ENCODE measurements at places on chromosomes 6 and 20. TPM values are rescaled to one million over a fixed set of nuclear protein-coding genes. Genes with fewer than 3 reads are reported as not detected.

IYD gene
- polyA plus RNA-seq: not detected

DNA sequence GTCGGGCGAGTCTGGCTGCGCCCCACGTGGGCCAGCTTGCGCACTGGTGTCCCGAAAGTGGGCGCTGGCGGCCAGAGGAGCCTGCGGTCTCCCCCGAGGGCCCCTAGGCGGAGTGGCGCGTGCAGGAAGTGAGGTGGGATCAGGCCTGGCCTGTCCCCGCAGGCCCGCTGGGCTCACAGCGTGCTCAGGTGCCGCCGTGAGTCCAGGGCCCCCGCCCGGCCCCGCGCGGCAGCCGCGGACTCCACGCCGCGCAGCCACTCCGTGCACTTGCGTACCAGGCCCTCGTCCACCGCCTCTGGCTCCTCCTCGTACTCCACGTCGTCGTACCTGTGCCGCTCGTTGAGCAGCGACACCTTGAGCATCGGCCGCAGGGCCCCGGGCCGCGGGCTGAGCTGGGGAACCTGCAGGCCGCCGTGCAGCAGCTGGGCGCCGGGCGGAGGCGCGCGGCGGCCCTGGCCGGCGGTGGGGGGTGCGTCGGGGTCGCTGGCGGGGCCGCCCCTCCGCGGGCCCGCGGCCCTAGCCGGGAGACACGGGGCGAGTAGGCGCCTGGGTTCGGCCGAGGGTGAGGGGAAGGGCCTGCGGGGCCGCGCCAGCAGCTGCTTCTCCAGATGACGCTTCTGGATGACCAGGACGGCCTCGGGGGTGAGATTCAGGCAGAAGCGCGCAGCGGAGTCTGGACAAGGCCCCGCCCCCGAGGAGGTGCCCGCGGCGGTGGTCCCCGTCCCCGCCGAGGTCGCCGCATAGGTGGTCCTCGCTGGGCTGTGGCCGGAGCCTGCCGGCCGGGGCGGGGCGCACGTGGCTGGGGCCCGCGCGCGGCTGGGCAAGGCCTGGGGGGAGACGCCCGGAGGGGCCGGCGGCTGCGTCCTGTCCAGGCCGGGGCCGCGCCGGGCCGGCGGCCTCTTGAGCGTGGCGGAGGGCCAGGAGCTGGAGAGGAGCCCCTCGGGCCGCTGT lies 835 bp downstream of the PRR18 start:
- H3K27me3 ChIP-seq: peaks cover 61% of the 10 kb centered on the region
- H3K4me1 ChIP-seq: peaks cover 3% of the 10 kb centered on the region
- H3K4me3 ChIP-seq: peak overlapping the region; percentile 73
- H3K27ac ChIP-seq: no peak overlapping the region
- peak; percentile 77 for DNase-seq

DNA sequence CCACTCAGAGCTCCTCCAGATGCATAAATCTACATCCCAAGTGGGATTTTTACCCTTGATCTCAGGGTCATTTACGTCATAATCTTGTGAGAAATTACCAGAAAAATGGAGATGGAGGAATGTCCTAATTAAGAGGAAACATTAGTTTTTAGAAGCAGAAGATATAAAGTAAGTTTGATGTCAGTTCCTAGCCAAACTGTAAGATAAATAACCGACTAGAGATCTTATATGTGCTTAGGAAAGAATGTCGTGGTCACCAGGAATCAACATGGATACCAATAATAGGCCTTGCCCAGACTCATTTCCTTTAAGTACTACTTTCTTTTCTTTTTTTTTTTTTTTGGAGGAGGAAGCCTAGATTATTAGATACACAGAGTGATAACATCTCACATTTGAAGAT lies 186.9 kb downstream of the UTRN start:
- H3K4me1 ChIP-seq: peaks cover 13% of the 10 kb centered on the region
- DNase-seq: no peak
- H3K36me3 ChIP-seq: peaks cover 9% of the 10 kb centered on the region
- H3K27ac ChIP-seq: no peak overlapping the region
- no peak overlapping the region for H3K4me3 ChIP-seq

TSHZ2 gene
- polyA plus RNA-seq: 1.3 TPM

GRCh38 chr6:70844301-70844700 lies 112.6 kb downstream of the B3GAT2 start:
- no peaks in the 10 kb centered on the region for H3K27me3 ChIP-seq
- H3K4me3 ChIP-seq: no peak overlapping the region
- H3K4me1 ChIP-seq: no peaks in the 10 kb centered on the region
- no peak for DNase-seq
- no peak overlapping the region for H3K27ac ChIP-seq
- 0 out of 2 replicates have a peak, but pooled peaks cover 5% of the 10 kb centered on the region for H3K36me3 ChIP-seq

RSPO3 gene
- polyA plus RNA-seq: 0.30 TPM

GHRH gene
- 0.40 TPM for polyA plus RNA-seq

DNA sequence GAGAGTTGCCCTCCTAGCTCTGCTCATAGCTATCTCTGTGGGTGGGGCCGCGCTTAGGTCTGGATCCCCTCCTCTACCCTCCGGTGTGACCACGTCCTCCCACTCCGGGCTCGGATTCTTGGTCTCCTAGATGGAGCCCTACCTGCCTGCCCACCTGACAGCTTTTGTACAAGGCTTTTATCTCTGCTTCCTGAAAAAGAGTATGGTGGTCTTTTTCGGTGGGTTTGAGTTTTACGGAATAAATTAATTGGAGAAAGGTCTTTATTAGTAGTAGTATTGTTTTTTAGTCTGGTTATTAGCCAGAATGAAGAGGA lies 773 bp downstream of the SMAP1 start:
- peaks cover 25% of the 10 kb centered on the region for H3K4me1 ChIP-seq
- H3K27ac ChIP-seq: peak overlapping the region; percentile 91
- no peaks in the 10 kb centered on the region for H3K36me3 ChIP-seq
- H3K4me3 ChIP-seq: peak overlapping the region; percentile 79
- DNase-seq: no peak
- H3K27me3 ChIP-seq: no peaks in the 10 kb centered on the region

DNA sequence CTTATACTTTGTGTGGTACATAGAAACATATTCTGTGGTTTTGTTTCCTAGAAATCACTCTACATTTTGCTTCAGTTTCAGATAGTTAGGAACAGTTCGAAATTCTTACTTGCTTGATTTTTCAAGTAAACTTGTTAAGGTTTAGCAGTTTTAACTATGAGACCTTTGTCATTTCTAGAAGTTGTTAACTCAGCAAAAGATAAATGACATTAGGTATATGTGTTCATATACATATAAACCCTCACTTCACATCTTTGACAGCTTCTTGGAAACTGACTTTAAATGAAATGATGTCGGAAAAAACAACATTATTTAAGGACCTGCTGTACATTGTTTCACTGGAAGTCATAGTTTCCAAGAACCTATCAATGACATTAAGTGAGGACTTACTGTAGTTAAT lies 96.2 kb downstream of the FIG4 start:
- no peak overlapping the region for H3K27ac ChIP-seq
- H3K36me3 ChIP-seq: no peaks in the 10 kb centered on the region
- H3K27me3 ChIP-seq: no peaks in the 10 kb centered on the region
- H3K4me3 ChIP-seq: no peak overlapping the region
- H3K4me1 ChIP-seq: peaks cover 16% of the 10 kb centered on the region

PHACTR2 gene
- 105 TPM for polyA plus RNA-seq

DNA sequence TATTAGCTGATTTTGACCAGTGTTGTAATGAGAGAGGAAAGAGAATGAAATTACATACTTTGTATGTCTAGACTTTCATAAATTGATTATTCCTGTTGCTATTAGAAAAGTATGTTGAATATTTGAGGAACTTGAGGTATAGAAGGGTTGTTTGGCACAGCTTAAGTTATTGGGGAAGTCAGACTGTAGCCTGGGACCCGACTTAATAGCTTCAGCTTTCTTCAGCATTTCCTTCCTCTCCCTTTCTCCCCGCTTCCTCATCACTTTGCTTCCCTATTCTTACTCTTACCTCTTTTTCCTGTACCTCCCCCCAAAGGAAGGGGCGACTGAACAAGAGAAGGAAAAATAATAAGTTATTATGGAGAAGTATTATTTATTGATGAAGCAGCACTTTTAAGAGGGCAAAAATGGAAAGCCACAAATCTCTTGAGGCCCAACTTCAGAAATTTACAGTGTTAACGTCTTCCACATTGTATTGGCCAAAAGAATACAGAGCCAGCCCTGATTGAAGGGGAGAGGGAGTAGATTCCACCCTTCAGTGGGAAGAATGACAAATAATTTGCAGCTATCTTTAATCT lies 7.4 kb downstream of the SENP6 start:
- peak overlapping the region; percentile 73 for H3K27ac ChIP-seq
- no peak overlapping the region for H3K4me3 ChIP-seq
- no peaks in the 10 kb centered on the region for H3K36me3 ChIP-seq

DNA sequence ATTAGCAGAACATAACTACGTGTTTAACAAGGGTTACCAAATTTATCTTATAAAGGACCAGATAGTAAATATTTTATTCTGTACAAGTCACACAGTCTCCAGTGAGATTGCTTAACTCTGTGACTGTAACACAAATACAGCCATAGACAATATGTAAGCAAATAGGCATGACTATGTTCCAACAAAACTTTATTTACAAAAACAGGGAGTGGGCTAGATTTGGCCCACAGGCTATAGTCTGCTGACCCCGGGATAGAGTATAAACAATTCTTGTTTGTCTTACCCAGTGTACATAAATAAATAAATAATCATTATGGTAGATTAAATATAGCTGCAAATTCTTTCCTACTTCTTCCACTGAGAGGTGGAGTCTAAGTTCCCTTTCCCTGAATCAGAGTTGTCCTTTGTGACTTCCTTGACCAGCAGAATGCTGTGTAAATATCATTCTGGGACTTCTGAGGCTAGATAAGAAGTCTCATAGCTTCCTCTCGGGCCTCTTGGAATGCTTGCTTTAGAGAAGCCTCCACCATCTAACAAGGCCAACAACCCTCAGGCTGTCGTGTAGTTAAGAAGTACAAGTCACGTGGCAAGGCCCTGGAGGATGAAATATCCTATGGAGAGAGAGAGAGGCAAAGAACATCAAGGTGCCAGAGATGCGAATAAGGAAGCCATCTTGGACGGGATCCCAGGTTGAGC lies 59.1 kb upstream of the TMEM244 start:
- H3K4me3 ChIP-seq: no peak overlapping the region
- H3K27me3 ChIP-seq: no peaks in the 10 kb centered on the region
- H3K27ac ChIP-seq: no peak overlapping the region
- DNase-seq: no peak

MROH8 gene
- 0.68 TPM for polyA plus RNA-seq

DNA sequence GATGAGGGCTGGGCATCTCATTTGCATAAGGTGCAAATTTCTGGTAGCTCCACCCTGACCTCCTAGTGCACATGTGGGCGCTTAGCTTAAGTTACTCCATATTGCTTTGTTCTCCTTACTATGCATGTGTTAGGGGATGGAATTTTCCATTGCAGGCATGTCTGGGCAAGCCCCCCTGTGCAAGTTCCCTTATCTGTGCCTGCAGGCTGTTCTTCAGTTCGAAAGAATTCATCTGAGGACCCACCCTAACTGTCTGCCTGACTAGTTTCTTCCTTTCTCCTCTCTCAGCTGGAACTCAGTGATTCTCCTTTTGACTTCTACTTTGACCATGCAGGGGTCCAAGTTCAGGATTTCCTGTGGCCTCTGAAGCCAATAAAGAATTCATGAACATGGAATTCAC lies 30.2 kb downstream of the CCDC170 start:
- no peaks in the 10 kb centered on the region for H3K27me3 ChIP-seq
- no peak overlapping the region for H3K4me3 ChIP-seq
- no peak for DNase-seq
- H3K4me1 ChIP-seq: no peaks in the 10 kb centered on the region
- peaks cover 9% of the 10 kb centered on the region for H3K36me3 ChIP-seq

DNA sequence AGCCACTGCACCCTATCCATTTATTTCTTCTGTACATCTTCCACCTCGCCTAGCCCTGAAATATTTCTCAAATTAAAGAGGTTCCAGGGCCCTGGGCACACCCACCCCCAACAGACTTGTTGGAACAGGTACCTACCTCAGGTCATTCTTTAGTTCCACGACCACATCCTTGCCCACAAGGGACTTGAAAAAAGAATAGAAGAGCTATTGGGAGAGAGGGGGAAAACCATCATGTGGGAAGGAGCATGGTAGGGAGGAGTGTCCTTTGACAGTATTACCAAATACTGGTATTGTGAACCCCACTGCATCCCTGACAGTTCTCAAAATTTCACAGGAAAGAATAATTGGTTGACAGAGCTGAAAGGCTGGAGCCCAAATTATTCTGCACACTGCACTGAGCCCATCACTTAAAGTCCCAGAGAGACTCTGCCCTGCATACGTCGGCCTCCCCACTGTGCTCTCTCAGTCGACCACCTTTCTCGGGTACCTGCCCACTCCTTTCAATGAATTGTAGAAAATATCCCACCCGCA lies 762 bp downstream of the LSM2 start:
- no peaks in the 10 kb centered on the region for H3K27me3 ChIP-seq
- no peaks in the 10 kb centered on the region for H3K36me3 ChIP-seq
- peak overlapping the region; percentile 96 for H3K4me3 ChIP-seq
- peak overlapping the region; percentile 97 for H3K27ac ChIP-seq
- peaks cover 7% of the 10 kb centered on the region for H3K4me1 ChIP-seq

- H3K27me3 ChIP-seq: no peaks in the 10 kb centered on the region
- peak; percentile 86 for DNase-seq
- peak overlapping the region; percentile 56 for H3K27ac ChIP-seq
- H3K36me3 ChIP-seq: no peaks in the 10 kb centered on the region
- no peaks in the 10 kb centered on the region for H3K4me1 ChIP-seq
Measured at GRCh38 chr20:25470045-25470444, 62.6 kb downstream of the GINS1 start.

GRCh38 chr6:23305325-23305943 lies 736.1 kb downstream of the HDGFL1 start:
- H3K4me3 ChIP-seq: no peak overlapping the region
- H3K36me3 ChIP-seq: 0 out of 2 replicates have a peak, but pooled peaks cover 4% of the 10 kb centered on the region

OGFR gene
- 12.3 TPM for polyA plus RNA-seq

DNA sequence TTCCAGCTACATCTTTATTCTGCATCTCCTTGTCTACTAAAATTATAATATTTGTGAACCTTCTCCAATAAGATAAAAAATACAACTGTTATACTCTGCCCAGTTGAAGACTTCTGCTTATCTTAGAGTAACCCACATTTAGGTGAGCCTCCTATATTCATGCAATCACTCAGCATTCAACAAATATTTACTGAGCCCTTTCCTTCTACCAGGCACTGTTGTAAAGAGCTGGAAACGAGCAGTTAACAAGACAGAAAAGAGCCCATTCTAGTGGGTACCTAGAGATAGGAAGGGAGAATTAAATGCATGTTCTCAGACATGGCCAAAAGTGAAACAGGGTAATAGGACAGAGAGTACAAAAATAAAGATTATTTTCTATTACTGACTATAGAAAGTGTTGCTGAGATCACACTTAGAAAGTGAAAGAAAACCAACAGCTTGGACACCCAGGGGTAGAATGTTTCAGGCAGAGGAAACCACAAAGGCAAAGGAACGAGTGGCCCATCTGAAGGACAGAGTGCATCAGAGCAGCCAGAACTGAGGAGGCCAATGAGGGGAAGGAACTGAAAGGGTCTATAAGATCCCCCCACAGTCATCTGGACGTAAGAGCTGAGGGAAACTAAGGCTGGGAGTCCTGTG lies 50.8 kb upstream of the SMLR1 start:
- no peak overlapping the region for H3K27ac ChIP-seq
- H3K36me3 ChIP-seq: no peaks in the 10 kb centered on the region
- H3K4me3 ChIP-seq: no peak overlapping the region
- no peaks in the 10 kb centered on the region for H3K4me1 ChIP-seq
- H3K27me3 ChIP-seq: no peaks in the 10 kb centered on the region
- DNase-seq: no peak

Measured in GM23338 (cell line).